ENCODE measurements at places on chromosomes 2 and 18. TPM values are rescaled to one million over a fixed set of nuclear protein-coding genes. Genes with fewer than 3 reads are reported as not detected.

Gene REG3G
- total RNA-seq = not detected

Gene LAMA1
- 95.4 TPM for total RNA-seq

Gene MAL
- not detected for total RNA-seq

DNA sequence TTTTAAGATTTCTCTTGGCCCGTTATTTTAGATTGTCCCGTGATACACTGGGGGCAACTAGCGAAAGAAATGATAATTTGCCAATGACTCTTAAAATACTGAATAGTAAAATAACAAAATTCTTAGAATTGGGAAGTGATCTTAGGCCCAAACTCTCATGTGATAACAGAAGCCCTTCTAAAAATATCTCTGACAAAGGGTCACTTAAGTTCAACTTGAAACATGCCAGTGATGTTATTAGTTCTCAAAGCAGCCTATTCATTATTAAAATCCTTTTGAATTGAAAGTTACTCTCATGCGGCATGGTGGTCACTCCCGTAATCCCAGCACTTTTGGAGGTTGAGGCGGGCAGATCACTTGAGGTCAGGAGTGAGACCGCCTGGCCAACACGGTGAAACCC lies 920.9 kb downstream of the NRXN1 start:
- no peak for DNase-seq

- DNase-seq = no peak
Measured at GRCh38 chr2:112154246-112155117, 16.3 kb downstream of the FBLN7 start.

- no peak for DNase-seq
Measured at GRCh38 chr2:8694737-8695136, 12.9 kb downstream of the ID2 start.

- DNase-seq = no peak
Measured at GRCh38 chr2:138356178-138356577, 145.4 kb upstream of the SPOPL start.

- DNase-seq = no peak
Measured at GRCh38 chr2:113061241-113061640, 2.2 kb downstream of the IL36RN start.
